ENCODE measurements at places on chromosomes 16 and 17.

- no peak for DNase-seq
These were observed 54.0 kb downstream of the CNGB1 start for GRCh38 chr16:57916735-57917438.

DNA sequence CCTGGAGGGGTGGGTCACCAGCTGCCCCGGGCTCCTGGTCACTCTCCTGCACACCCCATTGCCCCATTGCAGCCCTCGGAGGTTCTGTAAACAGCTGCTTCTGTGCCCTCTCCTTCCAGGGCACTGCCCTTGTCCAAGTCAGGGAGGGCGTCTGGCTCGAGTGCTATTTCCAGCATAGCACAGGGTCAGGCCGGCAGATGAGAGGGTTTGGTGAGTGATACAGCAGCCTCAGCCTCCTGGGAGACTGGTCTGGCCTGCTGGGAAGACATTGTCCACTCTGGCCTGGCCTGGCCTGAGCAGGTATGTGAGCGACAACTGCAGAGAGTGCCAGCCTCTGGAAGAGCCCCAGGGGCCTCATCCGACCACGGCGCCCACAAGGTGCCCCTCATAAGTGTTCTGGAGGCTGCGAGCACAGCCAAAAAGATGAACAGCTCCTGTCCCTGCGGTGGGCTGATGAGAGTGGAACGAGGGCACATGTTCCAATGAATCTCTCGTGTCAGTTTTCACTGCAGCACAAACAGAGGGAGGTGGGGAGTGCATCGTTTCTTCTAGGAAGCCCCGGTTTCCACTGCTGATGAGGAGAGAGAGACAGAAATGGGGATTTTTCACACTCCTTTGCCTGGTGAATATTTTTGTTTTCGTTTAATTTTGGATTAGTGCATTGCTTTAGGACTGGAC is 105.8 kb upstream of the SDK2 start:
- DNase-seq = no peak

- no peak for DNase-seq
These were observed 34.0 kb downstream of the WSB1 start for GRCh38 chr17:27327871-27328270.

- DNase-seq = no peak
These were observed 134.6 kb upstream of the ADAMTS18 start for GRCh38 chr16:77569406-77569805.

GRCh38 chr16:84054916-84055315 is 12.3 kb upstream of the SLC38A8 start:
- no peak for DNase-seq

- DNase-seq = no peak
These were observed 16.2 kb upstream of the TNRC6C start for GRCh38 chr17:77942112-77942988.

DNA sequence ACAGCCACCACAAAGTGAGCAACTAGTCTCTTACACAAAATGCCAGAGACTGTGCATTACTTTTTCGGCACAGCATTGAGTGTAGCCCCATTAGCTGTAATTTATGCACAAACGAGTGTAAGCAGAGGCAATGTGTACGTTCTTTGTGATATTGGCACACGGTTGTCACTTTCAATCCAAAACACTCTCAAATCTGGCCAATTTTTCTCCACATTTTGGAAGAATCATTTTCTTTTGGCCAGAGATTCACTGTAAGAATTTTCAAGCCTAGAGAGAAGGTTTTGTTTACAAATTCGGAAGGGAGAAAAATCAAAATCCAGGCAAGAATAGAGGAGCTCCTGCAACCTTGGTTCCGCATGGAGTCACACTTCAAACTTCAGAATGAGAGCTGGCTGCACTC is 15.4 kb upstream of the KIF2B start:
- DNase-seq = no peak

- no peak for DNase-seq
These were observed 52.5 kb downstream of the ZFPM1 start for GRCh38 chr16:88505405-88506082.

GRCh38 chr16:11360641-11361373 is 15.5 kb downstream of the RMI2 start:
- no peak for DNase-seq

DNA sequence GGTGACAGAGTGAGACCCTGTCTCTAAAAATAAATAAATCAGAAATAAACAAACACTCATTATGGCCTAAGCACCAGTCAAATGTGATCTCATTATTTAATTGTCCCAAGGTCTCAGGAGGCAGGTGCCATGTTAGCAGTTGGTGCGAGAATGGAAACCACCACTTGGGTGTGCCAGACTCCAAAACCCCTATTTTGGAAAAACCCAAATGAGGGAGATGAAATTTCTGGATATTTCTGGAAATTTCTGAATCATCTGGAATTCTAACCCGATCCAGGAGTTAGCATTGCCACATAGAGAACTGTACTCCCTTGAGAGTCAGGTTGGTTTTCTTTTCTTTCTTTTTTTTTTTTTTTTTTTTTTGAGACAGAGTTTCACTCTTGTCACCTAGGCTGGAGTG is 264.0 kb downstream of the XYLT1 start:
- DNase-seq = no peak

DNA sequence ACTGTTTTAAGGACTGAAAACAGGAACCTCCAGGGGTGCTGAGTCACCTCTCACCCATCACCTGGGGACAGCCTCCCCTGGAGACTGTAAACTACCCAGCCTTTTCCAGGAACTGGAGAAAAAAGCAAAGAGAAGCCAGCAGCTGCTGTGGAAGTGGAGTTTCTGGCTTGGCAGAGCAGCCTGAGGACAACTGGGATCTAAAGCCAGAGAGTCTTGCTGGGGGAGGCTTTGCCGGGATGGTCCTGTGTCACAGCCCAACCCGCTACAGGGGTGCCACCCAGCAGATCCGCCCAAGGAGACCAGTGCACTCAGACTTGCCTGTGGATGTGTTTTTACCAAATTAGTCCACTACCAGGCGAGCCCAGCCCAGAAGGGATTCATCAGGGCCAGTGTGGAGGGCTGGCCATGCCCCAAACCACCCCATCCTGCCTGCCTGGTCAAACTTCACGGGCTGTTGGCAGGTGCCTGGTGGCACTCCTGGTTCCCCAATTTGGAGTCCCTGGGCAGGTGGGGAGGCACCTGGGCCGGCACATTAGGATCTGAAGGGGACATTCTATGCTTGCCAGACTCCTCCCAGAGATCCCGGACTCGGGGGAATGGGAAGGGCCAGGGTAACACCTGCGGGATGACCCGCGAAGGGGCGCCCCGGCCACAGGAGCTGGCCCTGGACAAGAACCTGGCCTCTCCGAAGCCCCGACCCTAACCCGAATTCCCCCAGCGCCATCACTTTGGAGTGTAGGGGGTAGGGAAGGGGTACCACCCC is 771 bp downstream of the MSRB1 start:
- no peak for DNase-seq

DNA sequence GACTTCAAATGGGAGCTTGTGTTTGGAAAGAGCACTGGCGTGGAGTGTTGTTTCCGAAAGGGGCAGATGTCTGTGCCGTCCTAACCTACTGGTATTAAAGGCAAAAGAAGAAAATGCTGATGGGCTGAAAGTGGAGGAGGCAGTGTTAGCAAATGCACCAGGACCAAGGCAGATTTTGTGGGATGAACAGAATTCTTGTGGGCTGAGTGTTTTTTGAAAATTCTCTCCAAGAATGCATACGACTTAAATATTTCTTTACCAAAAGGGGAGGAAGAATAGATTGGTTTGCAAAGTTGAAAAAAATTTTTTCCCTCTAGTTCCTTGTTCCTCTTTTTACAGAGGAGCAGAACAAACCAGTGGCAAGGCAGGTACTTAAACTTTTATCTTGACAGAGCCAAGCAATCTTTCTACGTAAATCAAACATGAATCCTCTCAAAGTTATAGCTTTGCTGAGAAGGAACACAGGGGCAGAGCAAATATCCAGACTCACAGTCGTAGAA is 16.8 kb downstream of the MARCHF10 start:
- DNase-seq = peak; percentile 82

GRCh38 chr16:82782715-82783251 is 156.0 kb downstream of the CDH13 start:
- no peak for DNase-seq

DNA sequence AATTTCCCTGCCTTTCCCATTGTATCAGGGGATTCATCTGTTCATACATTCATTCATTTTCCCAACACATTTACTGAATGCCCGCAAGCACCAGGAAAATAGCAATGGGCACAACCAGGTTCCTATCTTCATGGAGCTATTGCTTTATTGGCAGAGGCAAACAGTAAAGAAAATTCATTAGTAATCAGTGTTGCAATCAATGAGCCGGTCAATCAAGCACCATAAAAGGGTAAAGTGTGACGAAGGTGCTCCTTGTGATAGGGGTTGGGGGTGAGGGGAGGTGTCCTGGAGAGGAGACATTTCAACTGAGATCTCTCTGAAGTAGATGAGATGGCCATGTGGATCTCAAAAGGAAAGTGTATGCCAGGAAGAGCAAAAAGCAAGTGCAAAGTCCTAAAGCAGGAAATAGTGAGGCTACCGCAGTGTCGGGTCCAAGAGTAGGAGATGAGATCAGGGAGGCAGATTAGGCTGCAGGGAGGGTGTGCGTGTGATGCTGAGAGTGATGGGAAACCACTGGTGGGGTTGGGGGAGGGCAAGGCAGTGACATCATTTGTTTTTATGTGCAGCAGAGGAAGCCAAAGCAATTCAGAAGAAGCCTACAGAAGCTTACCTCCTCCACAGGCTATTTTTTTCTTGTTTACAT is 28.4 kb downstream of the CDH13 start:
- DNase-seq = peak; percentile 75

- no peak for DNase-seq
These were observed 370.8 kb downstream of the SNX29 start for GRCh38 chr16:12347365-12347764.

- DNase-seq = no peak
These were observed 31.5 kb upstream of the IRX6 start for GRCh38 chr16:55292491-55292890.

DNA sequence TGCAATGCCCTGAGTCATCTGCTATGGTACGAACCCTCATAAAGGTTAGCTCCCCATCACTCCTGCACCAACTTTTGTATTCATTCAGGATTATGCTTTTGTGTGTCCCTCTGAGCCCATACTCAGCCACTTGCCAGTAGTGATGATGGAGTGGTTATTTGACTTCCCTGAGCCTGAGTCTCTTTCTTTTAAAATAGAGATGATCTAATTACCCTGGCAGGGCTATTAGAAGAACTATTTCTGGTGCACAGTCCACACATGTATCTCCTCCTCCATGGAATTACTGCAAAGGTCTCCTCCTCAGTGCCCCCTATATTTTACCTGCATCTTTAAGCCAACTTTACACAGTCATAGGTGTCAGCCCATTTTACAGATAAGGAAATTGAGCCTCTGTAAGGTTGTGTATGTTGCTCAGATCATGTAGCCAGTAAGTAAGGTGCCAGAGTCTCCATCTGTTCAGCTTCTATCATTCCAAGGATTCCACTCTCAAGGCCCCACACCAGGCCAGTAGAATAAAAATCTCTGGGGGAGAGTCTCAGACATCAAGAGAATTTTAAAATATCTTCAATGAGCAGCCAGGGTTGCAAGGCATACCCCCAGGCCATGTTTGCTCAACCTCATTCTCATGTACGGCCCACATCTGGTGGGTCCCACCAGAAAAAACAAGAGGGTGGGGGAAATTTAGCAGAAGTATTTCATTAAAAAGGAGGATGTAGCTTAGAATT is 333.7 kb upstream of the HSBP1 start:
- no peak for DNase-seq

DNA sequence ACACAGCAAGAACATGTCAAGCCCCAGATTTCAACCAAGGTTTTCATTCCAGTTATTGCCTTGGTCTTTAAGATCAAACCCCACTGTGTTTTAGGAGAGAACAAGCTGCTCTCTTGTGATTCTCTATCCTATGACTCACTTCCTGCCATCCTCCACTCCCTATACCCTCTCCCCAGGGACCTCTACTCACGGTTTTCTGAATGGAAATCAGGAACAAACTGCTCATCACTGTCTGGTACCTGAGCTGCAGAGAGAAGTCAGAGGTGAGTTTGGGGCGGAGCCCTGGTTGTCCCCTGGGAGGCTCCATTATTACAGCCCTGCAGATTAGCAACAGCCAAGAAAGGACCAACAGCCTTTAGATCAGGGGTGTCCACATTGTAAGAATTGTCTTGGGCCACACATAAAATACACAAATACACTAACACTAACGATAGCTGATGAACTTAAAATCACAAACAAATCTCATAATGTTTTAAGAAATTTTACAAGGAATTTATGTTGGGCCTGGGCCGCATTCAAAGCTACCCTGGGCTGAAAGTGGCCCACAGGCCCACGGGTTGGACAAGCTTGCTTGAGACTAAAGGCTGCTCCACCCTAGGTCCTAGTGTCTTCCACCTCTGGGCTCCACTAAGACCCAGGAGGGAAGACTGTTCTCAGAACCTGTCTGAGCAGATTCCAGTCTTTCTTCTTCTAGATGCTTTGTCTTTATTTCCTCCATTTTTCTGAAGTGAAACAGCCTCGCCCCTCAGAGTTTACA is 9.7 kb downstream of the ETV4 start:
- peak; percentile 86 for DNase-seq

GRCh38 chr16:11734025-11734652 is 8.5 kb downstream of the TXNDC11 start:
- no peak for DNase-seq

DNA sequence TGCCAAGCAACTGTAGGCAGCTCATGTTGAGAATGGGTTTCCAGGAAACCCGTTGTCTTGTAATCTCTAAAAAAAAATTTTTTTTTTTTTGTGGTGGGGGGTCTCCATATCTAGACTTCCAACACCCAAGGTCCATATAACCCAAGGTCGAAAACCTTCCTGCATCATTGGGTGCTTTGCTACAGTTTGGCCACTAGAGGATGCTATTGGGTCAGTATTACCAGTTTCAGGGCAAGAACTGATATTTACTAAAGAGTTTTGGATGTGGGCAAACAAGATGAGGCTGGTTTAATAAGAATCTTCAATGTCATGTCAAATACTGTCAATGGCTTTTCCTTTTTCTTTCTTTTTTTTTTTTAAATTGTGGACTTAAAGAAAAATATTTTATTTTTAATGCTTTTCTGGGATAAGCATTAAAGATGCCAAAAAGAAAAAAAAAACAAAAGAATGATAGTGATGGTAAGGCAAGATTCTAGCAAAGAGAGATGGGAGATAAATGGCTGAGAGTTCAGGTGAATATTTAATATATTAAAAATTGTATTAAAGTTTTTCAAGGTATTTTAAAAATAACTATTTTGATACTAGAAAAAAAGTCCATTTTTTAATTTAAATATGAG is 62.2 kb downstream of the DHRS7C start:
- peak; percentile 1 for DNase-seq

Data from skeletal muscle cell (primary cell).